Upper lobe of left lung (tissue), 6 donors: ENCODE measurements at places on chromosomes 6 and 20.

GRCh38 chr20:35515949-35516645, 13.4 kb downstream of the C20orf173 start:
- DNase-seq = no peak

GRCh38 chr20:4881006-4881730, 120.1 kb downstream of the SLC23A2 start:
- DNase-seq = no peak

- DNase-seq = no peak
Measured at GRCh38 chr20:62367633-62368391, 700 bp upstream of the LAMA5 start.

DNA sequence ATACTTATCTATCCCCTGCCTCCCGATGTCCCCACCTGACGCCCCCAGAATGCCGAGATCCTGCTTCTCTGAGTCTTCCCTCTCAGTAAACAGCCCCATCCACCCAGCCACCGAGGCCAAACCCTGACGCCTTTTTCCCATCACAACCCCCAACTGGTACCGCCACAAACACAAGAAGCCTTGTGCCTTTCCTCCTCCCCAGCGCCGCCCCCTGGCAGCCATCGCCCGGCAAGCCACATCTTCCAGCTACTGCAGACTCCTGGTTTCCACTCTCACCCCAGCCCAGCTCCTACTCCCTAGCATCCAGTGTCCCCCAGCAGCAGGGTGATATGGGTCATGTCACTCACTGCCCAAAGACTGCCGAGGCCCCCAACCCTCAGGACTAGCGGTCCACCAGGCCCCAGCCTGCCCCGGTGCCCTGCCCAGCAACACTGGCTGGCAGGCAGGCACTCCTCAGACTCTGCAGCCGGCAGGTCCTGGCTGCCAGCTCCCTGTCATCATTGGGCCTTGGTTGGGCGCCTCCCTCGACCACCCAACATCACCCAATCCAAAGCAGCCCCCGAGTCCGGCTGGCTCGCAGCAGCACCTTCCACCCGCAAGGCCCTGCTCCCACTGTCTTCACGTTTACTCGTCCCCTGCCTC, 11.2 kb downstream of the TCFL5 start:
- no peak for DNase-seq

GRCh38 chr20:49283176-49283702, 5.4 kb upstream of the ZNFX1 start:
- no peak for DNase-seq

GRCh38 chr6:166408936-166409755, 26.4 kb upstream of the MPC1 start:
- DNase-seq = no peak

DNA sequence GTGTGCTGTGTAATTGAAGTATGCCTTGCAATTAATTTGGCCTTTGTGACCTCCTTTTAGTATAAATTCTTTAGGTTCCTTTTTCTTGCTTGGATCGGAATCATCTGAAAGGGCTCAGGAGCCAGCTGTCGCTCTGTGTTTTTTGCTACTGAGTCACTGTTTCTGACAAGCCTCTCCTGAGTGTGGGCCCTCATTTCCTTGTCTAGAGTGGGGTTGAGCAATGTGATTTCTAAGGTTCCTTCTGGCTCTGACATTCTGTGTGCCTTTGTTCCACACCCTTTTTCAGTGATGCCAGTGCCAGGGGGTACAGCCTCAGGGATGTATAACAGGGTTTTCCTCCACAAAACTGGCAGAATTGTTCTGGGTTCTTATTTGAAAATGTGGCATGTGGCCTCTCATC, 26.5 kb downstream of the DAAM2 start:
- peak; percentile 76 for DNase-seq

DNA sequence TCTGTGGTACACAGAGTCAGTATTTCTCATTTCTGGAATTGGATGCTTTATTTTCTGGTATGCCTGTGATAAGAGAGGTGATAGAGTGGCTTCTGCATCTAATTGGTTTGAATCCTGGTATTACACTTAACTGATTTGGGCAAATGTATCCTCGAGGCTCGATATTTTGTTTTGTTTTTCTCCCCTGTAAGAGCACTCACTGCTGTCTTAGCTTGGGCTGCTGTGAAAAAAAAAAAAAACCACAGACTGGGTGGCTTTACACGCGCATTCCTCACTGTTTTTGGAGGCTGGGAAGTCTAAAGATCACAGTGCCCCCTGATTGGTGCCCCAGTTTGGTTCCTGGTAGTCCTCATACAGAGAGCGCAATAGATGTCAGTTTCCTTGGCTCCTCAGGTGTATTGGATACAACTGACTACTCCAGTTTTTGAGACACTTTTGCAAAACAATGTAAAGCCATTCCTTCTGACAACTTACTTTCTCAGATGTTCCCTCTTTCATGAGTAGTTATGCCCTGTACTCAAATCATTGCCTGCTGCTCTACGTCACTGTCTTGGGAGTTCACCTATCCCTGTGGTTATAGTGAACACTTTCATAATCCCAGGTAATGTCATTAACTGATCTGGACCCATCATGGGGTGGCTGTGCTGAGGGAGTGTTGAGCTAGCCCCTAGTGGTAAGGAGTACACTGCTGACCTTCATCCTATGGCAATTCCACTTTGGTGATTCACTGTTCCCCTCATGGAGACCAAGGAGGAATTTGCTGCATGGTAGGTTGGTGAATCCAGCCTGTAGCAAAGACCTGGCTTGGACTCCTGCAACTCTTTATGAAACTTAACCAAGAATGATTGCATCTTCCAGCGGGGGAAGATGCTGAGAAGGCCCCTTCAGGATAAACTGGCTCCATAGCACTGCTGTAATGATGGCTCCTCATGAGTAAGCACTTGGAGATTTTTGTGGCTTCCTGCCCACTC, 3.5 kb upstream of the ACAT2 start:
- DNase-seq = no peak

GRCh38 chr6:123965894-123966293, 162.2 kb downstream of the NKAIN2 start:
- no peak for DNase-seq

DNA sequence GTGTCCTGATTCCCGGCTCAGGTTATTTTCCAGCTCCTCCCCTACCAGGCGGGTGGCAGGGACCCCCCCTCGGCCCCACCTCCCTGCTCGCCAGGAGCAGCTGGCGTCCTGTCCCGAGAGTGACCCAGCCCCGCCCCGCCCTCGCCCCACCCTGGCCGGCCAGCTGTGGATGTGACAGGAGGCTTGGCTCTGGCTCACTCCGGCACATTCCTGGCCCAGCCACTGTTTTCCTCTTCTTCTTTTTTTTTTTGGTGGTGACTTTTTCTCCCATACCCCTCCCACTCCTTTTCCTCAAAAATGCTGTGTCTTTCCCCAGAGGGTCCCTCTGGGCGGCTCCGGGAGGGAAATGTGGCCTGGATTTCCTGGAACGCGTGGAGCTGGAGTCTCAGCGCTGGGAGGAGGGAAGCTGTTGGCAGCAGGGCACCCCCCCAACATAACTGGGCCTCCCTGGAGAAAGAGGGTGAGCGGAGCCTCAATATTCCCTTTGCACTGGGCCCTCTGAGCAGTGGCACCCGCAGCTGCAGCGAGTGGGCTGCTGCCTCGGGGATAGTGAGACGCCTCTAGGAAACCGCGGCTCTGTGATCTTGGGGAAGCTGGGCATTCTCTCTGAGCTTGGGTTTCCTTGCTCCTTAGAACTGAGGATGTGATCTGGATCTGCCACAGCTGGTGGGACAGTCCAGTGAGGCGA, 28.3 kb upstream of the CSNK2A1 start:
- DNase-seq = peak; percentile 89
